Umbilical cord (tissue), 2 donors: ENCODE measurements at places on chromosomes 2 and 18. TPM values are rescaled to one million over a fixed set of nuclear protein-coding genes. Genes with fewer than 3 reads are reported as not detected.

DNA sequence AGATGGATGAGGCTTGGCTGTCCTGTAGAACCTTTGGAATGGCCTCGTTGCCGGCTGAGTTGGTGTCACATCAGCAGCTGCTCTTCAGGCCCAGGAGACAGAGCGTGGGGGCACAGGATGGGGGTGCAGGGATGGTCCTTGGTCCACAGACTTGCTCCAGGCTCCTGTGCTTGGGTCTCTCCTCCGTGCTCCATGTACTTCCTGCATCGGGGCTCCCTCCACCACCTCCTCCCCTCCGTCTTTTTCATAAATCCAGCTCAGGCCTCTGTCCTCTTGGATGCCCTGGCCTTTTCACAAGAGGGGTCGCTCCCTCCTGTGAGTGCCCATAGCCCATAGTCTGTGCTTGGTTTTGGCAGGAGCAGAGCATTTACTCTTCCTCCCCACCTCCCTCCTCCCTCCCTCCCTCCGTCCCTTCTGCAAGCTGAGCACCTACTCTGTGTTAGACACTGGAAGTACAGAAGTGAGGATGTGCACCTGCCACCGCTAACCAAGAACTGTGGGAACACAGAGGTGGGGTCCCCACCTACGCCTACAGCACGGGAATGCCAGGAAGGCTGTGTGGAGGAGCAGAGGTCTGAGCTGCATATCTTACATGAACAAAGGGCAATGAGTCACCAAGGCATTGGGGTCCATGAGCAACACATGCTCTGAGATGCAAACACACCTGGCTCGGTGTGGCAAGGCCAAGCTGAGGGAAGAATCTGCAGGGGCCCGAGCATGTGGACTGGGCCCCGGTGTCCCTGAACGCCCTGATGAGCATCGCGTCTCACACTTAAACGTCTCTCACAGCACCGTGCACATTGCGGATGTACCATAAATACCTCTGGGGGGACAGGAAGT, 458.7 kb upstream of the HS6ST1 start:
- DNase-seq, result no peak

DNA sequence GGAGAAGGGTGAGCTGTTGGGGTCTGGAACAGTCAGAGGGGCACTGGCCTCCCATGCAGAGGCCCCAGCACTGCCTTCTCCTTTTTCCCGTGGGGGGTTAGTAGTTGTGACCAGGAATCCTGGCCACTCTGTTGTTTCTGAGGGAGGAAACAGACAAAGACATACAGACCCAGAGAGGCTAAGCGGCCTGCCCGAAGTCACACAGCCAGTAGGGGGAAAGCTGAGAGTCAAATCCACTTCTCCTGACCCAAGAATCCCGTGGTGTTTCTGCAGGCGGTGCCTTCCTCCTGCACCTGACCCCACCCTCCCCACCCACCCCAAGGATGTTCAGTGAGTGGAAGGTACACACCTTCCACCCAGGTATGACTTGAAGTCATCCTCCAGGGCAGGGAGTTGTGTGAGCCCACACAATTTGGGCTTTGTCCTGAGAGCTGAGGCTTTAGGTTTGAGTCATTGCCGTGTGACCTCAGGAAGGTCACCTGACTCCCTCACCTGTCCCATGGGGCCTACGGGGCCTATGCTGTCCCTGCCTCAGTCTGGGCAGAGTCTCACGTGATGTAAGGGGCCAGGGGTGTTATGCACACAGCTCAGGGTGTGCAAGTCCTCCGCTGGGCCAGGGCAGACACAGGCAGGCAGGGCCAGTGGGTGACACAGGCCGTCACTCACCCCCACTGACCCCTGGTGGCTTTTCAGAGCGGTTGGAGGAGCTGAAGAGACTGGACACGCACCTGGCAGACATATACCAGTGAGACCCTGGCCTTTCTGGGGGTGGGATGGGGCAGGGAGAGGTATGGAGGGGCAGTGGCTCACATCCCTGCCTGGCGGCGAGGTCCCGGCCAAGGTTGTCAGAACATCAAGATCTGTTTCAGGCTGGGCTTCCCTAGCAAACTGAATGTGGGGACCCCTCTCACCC, 5.0 kb downstream of the NT5DC4 start:
- DNase-seq, result no peak

DNA sequence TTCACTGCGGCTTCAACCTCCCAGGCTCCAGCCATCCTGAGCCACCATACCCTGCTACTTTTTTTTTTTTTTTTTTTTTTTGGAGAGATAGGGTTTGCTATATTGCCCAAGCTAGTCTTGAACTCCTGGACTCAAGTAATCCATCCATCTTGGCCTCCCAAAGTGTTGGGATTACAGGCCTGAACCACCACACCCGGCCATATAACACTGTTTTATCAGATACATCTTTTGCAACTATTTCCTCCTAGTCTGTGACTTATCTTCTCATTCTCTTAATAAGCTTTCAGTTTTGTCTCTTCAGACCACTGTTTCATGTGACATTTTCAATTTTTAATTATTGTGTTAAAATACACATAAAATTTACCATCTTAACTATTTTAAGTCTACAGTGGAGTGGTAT, 35.7 kb upstream of the FAM117B start:
- no peak for DNase-seq

DNA sequence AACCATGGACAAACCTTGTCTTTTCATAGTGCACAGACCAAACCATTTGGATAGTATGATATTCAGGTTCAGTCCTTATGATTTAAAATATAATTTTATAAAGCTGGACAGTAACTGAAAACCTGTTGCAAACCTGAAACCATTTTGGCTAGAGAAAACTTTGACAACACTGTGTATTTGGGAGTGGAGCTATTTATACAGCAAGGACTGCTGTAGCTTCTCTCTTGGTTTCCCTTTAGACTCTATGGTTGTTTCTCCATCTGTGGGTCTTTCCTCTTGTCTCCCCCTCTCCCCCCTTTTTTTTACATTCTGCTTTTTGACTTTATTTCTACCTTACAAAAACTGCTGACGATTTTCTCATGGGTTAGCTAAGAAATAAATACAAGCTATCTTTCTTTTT, 581.7 kb downstream of the SLC4A3 start:
- no peak for DNase-seq

GRCh38 chr2:118823633-118824032, 23.8 kb downstream of the EN1 start:
- DNase-seq, result no peak

DNA sequence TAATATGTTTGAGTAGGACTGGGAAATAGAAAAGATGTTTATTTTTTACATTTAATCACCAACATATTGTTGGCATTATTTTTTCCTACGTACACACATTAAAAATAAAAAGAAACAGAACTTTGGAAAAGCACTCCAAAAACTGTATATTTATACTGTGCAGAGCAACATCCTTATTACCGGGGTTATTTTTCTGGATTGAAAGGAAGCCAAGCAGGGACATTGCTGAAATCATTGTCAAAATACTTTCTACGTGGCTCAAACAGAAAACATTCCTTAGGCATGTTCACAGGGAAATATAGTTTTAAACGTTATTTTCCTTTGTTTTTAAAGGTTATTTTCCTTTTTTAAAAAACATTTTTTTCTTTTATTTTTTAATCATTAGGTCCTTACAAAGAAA, 315.0 kb upstream of the SMIM21 start:
- peak; percentile 44 for DNase-seq

DNA sequence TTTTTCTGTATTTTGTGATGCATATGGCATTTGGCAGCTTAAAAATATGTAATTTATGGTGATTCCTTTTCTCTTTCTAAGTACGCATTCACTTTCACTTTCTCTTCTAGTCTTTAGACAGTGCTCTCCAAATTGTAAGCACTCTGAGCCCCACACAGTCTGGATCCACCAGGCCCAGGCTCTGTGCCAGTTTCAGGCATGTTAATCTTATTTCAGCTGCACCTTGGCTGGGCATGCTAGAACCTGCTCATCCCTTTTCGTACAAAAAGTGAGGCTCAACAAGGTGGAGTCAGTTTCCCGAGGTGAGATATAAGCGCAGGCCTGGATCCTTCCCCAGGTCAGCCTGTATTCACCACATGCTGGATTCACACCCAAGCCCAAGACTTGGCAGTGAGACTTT, 203.9 kb downstream of the MTX2 start:
- DNase-seq, result peak; percentile 46

GRCh38 chr2:83894976-83895375, 564.1 kb downstream of the SUCLG1 start:
- DNase-seq, result no peak

DNA sequence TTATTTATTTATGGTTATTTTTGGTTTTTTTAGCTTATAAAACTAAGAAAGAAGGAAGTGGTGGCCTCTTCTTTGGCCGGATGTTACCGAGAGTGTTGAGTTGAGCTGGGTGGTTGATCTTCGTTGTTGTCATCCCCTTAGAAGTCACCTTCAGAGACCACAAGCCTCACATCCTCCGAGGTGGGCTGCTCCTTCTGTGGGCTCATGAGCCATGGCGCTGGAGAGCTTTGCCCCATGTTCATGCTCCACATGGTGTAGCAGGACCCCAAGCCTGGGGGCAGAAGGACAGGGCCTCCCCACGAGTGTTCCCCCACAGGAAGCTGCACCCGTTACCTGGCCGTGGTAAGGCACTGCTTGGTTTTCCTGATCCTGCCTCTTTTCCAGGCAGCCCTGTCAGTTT, 23.4 kb downstream of the SNTG2 start:
- no peak for DNase-seq

GRCh38 chr2:10930721-10931516, 19.2 kb downstream of the KCNF1 start:
- no peak for DNase-seq

- peak; percentile 57 for DNase-seq
Observed at GRCh38 chr18:45806226-45806625, 19.2 kb upstream of the SIGLEC15 start.

GRCh38 chr2:225867071-225867470, 467.6 kb downstream of the NYAP2 start:
- DNase-seq, result no peak

DNA sequence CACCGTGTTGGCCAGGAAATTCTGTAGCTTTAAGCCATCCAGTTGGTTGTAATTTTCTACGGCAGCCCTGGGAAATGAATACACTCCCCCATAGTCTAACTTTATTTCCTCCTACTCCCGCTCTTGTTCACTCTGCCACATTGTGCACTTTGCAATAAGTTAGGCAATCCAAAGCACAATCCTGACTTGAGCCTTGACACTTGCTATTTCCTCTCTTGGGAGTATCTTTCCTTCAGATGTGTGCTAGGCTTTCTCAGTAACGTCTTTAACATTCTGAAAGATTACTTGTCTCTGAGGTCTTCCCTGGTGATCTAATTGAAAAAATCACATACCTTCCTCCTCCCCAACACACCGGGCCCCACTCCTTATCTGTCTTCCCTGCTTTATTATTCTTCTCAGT, 65.9 kb upstream of the RAB27B start:
- no peak for DNase-seq

- DNase-seq, result no peak
Observed at GRCh38 chr2:88683160-88684021, 8.1 kb upstream of the RPIA start.

DNA sequence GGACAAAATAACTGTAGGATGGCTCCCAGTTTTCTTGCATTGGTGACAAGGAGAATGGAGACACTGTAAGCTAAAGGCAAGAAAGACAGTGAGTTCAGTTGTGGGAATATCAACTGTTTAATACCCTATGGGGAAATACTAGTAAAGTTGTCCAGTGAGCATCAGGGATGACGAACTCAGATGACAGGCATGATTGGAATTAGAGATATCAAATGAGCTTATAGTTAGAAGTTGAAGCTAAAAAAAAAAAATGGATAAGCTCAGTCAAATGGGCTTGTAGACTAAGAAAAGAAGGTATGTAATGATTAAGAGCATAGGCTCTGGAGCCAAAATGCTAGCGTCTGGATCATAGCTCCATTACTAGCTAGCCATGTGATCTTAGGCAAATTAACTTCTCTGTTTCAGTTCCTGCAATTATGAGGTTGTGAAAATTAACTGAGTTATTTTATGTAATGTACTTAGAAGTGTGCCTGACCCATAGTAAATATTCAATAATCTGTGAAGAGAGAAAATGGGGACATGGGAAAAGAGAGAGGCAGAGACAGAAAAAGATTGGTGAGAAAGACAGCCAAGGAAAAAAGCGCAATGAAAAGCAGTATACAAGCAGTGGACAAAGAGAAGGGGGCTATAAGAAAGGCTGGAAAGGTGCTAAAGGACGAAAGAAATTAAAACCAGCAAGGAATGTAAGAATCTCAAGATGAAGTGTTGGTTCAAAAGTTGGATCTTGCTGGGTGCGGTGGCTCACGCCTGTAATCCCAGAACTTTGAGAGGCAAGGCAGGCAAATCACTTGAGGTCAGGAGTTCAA, 95.7 kb upstream of the SLC39A10 start:
- DNase-seq, result peak; percentile 51

DNA sequence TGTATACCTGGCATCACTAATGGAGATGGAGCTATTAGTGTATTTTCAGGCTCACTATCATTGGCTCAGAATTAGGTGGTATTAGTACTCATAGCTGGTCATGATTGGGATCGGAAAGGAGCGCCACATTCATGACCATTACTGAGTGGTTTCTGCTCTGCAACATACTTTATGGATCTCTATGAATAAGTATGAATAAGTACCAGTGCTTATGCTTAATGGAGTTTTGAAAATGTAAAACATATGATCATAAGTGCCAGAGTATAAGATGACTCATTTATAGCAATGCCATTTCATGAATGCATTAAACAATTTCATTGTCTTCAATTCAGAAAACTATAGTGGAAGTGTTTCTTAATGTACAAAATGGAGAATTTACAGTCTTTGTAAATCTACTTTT, 156.7 kb downstream of the GALNT3 start:
- no peak for DNase-seq

GRCh38 chr2:112996635-112997034, 8.6 kb upstream of the IL36A start:
- DNase-seq, result no peak

DNA sequence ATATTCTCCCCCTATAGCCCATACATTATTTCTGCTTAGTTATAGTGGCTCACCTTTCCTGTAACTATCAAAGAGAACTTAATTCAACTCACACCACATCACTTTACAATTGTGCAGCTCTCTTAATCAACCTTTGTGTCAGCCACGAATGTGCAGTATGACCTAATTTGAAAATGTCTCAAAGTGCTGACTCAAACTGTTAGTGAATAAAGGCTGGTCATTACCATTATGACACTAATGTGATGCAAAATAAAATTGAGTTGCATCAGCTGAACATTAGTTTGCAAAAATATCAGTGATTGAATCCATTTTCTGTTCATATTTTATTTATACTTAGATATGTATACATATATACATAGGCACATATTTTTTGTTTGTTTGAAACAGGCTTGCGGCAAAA, 251.8 kb downstream of the MEIS1 start:
- no peak for DNase-seq

- DNase-seq, result peak; percentile 84
Observed at GRCh38 chr2:24855726-24856125, 62.5 kb downstream of the CENPO start.

Gene GAREM2
- total RNA-seq, result 1.7 TPM

Gene CPS1
- 27.4 TPM for total RNA-seq

Gene NETO1
- total RNA-seq, result 9.1 TPM

Gene TXNDC2
- 5.1 TPM for total RNA-seq

Gene TPO
- total RNA-seq, result 6.0 TPM

Gene SLC4A3
- total RNA-seq, result 1.7 TPM

Gene RPRD1A
- total RNA-seq, result 49.8 TPM

Gene VWA3B
- total RNA-seq, result 6.7 TPM

Gene DYSF
- total RNA-seq, result 2.9 TPM

Gene TRPM8
- total RNA-seq, result 17.3 TPM

Gene NDUFS1
- 81.1 TPM for total RNA-seq

Gene HMSD
- total RNA-seq, result 2.4 TPM

Gene TMEM18
- total RNA-seq, result 24.8 TPM
